Peyer's patch (tissue), 4 donors: ENCODE measurements at places on chromosomes 7 and 10.

DNA sequence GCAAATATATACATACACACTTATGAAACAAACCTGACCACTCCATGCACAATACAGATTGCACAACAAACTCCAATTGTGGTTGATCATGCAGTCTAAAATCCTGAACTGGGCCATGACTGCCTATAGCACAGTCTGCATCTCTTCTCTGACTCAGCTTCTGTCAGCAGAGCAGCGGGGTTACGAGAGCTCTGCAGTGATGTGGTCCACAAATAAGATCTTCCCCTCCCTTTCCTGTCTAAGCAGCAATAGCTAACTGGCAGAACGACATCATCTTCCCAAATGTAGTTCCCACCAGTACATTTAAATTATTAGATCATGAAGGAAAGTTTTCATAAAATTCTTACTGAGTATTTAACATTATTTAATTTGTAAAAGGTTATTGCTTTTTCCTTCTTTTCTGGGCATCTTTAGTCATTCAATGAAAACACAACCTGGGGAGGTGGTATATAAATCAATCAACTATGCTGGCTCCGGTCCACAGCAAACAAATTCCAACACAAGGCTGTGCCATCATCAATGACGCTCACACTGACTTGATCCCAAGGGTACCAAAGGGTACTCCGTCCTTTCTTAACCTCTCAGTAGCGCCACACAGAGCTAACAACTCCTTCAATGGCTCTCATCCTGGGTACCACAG, 17.1 kb downstream of the ARHGAP21 start:
- DNase-seq, result no peak

GRCh38 chr10:103114876-103115275, 78.2 kb downstream of the NT5C2 start:
- no peak for DNase-seq

GRCh38 chr7:143305423-143306070, 10.4 kb upstream of the CLCN1 start:
- DNase-seq, result peak; percentile 91

DNA sequence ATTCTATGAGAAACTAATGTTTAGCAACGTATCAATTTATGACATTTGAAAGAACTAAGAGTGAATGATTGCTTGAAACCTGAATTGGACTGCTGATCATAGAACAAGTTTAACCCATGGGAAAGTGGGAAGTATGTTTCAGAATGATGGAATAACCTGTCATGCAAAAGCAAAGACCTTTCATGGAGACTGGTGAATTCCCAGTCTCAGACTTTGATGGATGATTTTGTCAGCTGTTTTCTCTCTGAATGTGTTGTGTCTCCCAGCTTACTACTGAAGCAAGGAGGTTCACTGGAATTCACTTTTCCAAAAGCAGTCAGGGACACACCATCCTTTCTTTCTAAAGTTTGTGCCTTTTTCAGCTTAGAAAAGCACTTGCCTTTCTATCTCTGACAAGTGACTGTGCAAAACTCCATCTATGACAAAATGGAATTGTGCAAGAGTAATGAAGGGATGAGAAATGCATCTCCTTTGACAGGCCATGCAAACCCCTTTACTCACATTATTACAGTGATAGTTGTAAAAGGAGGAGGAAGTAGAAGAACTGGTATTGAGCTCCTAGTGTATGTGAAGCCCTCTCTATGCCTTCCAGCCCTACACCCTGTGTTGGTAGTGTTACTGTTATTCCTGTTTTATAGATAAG, 176.1 kb downstream of the PRKG1 start:
- no peak for DNase-seq

GRCh38 chr7:80347173-80347572, 164.7 kb downstream of the GNAT3 start:
- no peak for DNase-seq

GRCh38 chr10:109259293-109259692, 664.0 kb downstream of the XPNPEP1 start:
- no peak for DNase-seq

GRCh38 chr10:4255751-4256150, 470.7 kb upstream of the KLF6 start:
- DNase-seq, result no peak

DNA sequence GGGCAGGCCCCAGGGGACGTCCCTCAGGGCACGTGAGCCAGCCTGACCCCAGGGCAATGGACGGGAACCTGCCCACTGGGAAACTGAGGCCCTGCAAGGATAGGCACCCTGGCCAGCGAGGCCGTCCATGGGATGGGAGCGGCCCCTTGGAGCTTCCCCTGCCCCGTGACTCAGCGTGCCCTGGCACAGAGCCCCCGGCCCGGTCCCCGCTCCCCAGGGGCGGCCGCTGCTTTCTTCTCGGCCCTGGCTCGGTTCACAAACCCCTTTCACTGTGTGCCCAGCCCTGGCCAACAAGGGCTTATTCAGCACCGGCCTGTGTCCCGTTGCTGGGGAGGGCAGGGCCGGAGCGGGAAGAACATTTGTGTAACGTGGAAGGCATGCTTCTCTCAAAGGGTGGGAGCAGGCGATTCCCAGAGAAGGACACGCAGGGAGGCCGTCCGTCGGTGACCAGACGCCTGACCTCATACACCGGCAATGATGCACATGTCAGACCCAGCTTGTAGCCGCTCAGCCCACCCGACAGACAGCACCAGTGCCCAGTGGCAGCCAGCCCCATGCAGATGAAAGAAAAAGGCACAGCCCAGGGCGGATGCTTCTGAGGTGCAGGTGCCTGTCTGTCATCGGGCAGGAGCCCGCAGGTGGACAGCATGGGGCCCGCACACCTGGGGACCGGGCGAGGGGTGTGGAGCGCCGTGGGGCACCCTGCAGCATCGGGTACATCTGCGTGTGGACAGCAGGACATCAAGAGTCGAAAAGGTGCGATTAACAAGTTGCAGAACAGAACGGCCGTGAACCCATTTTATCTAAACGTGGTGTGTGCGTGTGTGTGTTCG, 94.5 kb downstream of the PDGFA start:
- no peak for DNase-seq

DNA sequence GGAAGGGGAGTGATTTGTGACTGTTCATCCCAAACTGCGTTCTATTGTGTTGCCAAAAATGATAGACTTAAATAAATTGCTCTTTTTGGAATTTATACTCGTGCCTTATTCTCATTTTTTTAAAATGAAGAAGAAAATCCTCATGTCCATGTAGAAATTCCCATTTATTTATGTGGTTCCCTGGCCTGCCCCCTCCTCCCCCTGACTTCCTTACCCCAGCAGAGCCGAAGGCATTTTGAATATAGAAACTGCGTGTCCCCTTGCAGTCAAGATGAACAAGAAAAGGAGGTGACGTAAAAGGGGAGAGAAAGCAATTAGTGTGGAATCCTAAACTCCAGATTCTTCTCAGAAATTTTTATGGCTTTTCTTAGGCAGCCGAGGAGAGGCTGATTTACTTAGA, 126.1 kb downstream of the FAM204A start:
- DNase-seq, result no peak

GRCh38 chr10:123507298-123507697, 158.9 kb upstream of the GPR26 start:
- no peak for DNase-seq

DNA sequence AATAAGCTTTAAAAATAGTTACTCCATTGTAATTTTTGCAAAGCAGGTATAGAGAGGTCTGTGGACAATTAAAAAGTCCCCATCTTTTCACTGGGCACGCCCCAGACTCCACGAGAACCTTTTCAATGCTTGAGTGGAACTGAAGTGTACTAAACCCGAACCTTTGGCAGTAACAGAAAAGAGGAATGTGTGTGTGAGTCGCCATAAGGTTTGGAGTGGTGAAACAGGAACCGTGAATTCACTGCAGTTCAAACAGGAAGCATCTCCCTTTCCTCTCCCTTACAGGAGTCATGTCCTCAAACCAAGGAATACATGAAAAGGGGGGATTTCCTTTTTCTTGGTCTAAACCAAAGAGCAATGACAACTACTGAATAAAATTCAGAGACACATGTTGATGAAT, 23.2 kb downstream of the NDUFB2 start:
- no peak for DNase-seq

- no peak for DNase-seq
Measured at GRCh38 chr7:115356139-115356746, 434.3 kb downstream of the MDFIC start.

- DNase-seq, result no peak
Measured at GRCh38 chr10:49212783-49213182, 24.6 kb upstream of the TMEM273 start.

DNA sequence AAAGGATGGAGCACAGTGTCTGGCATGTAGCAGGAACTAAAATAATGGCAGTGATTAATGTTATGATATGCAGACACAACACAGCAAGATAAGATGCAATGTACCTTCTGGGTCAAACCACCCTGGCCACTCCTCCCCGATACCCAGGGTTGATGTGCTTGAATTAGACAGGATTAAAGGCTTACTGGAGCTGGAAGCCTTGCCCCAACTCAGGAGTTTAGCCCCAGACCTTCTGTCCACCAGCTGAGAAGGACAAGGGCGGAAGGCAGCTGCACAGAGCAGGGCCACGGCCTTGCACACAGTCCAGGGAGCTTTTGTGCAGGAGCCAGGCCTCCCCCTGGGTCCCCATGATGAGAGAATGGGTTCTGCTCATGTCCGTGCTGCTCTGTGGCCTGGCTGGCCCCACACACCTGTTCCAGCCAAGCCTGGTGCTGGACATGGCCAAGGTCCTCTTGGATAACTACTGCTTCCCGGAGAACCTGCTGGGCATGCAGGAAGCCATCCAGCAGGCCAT, at the start of gene RBP3:
TSS of gene RBP3 (plus strand) at position 226 of the 514 bp plus-strand sequence. CDS start at position 348, 122 bp downstream.
- peak; percentile 30 for DNase-seq

- no peak for DNase-seq
Measured at GRCh38 chr10:96999337-96999736, 167.2 kb downstream of the LCOR start.

DNA sequence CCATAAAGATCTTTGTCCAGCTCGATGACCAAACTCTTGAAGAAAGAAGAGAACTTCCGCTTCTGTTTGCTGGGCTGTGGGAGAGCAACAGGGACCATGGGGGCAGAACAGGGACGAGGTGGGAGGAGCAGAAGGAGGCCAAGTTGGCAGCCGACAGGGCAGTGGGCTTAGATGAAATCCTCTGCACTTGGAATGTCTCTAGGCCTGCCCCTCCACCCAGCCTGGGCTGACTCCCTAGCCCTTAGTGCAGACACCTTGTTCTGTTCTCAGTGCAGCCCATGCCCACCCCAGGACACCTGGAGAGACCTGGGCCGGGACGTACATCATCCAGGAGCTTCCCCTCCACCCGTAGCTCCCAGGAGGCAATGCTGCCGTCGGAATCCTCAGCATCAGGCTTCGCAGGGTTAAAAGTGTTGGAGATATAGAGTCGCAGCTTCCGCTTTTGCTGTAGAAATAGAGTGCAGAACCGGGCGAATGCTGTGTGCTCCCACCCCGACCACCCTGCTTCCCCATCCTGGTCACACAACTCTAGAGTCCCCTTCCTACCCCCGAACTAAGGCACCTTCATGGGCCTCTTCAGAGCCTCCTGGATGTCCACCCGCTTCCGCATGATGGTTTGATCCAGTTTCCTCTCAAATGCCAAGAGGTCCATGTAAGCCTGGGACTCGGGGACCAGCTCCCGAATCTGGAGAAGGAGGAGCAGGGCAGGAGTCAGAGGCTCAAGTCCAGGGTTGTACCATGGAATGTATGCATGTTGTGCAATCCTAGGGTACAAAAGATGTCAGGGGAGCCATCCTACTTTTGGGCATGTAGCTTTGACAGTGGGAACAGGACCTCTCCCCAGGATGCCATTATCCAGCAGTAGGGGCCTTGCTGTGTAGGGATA, 6.1 kb downstream of the SMARCD3 start:
- peak; percentile 30 for DNase-seq

GRCh38 chr10:62681211-62681940, 123.1 kb upstream of the ADO start:
- no peak for DNase-seq

GRCh38 chr10:27986821-27987220, 12.1 kb downstream of the ODAD2 start:
- DNase-seq, result no peak

DNA sequence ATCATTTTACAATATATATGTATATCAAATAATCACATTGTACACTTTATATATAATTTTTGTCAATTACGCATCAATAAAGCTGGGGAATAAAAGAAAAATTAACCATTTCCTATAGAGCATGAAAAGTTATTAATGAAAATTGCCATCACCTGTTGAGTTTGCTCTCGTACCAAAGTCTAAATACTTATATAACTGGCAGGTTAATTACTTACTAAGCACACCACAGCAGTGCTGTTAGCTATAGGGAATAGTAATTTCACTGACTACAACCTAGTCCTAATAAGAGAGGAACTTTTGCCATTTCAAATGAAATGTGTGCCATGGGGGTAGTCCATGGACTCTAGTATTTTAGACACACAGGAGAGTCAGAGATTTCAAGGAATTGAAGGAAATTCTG, 176.9 kb upstream of the COL1A2 start:
- DNase-seq, result no peak

GRCh38 chr10:77526868-77527617, 110.6 kb downstream of the KCNMA1 start:
- DNase-seq, result no peak

- DNase-seq, result no peak
Measured at GRCh38 chr7:123789206-123789784, 40.5 kb upstream of the WASL start.

GRCh38 chr10:112821663-112822062, 128.4 kb upstream of the TCF7L2 start:
- DNase-seq, result no peak

- DNase-seq, result peak; percentile 27
Measured at GRCh38 chr10:124240839-124241291, 147.5 kb upstream of the CHST15 start.

GRCh38 chr7:81155654-81156373, 237.0 kb upstream of the SEMA3C start:
- no peak for DNase-seq

GRCh38 chr7:75608451-75609122, 116.5 kb downstream of the SPDYE5 start:
- no peak for DNase-seq

DNA sequence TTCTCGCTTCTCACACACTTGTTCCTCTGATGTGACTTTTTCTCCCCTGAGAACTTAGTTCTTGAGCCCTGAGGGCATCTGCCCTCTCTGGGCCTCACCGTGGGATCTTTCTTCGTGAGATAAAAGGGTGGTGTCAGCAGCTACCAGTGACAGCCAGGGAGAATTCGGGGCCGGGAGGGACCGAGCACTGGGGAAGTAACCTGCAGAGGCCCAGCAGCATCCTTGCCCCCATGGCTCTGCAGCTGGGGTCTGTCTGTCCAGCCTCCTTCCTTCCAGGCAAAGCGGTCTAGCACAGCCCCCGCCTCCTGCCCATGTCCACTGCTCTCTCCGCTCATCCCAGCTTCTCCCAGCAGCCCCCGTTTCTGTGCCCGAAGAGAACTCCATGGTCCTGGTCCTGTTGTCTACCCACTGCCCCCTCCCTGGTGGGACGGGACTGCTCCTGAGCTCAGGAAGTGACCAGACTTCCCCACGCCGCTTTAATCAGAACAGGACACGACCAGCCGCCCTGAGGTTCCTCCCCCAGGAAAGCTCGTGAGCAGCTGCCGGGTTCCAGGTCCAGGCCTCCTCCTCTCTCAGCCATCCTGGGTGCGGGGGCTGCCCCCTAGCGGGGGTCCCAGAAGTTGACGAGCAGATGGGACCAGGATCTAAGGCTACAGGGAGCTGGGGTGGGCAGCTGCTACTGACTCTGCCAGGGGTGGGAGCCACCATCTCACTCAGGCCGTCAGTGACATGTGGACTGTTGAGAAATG, 187.5 kb downstream of the WDR37 start:
- peak; percentile 37 for DNase-seq
